ENCODE measurements at places on chromosomes 11 and 22.

GRCh38 chr11:68120273-68121066 is 718 bp downstream of the CHKA start:
- peak; percentile 32 for DNase-seq

DNA sequence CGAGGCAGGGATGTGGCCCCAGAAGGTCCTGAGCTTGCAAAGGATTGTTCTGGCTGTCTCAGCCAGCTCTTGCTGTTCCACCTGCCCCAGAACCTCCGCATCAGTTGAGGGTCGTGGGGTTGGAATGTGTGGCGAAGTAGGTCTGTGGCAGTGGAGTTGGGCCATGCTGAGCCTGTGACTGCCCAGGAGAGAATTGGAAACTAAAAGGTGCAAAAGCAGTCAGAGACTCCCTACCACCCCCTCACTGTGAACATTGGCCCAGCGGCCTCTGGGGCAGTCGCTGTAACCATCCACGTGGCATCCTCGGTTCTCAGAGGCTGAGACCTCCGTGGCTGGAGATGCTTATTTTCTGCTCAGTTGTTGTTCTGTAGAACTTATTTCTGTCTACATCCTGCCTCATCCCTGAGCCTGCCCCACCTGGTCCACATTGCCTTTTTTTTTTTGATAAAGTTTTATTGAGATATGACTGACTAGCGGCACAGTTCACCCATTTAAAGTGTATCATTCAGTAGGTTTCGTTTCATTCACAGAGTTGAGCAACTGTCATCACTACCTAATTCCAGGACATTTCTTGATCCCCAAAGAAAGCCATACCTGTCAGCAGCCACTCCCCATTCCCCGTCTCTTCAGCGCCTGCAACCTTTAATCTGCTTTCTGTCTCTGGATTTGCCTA is 22.3 kb upstream of the DGCR8 start:
- DNase-seq = no peak

DNA sequence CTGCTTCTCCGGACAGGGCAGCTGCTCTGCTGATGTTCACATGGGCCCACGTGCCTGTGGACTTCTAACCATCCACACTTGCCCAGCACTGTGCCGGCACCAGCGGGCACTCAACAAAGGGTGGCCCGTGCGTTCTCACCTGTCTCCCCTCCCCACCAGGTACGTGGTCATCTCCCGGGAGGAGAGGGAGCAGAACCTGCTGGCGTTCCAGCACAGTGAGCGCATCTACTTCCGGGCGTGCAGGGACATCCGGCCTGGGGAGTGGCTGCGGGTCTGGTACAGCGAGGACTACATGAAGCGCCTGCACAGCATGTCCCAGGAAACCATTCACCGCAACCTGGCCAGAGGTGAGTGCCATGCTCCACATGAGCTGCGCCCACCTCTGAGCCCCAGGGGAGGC is 66.7 kb downstream of the SYT13 start:
- DNase-seq = no peak

DNA sequence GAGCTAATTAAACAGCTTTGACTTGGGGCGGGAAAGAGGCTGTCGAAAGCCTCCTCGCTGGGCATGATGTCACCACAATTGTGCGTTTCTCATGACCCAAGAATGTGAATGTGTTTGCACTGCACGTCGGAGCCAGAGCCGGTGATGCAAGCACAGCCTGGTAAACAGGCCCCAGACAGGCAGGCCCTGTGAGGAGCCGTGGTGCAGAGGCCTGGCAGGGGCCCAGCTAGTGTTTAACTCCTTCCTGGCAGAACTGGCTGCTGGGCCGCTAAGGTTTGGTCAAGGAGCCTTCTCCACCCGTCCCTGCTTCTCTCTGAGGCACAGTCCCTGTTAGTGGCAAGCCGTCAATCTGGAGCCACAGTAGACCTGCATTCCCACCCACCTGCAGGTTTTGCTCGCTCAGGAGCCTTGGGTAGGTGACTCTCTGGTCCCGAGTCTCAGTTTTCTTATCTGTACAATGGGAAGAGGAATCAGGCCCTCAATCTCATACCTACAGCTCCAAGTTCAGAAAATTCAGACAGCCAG is 25.4 kb upstream of the SMTN start:
- DNase-seq = no peak

- DNase-seq = no peak
Measured at GRCh38 chr11:77687088-77687487, 49.5 kb upstream of the CLNS1A start.

- DNase-seq = no peak
Measured at GRCh38 chr11:34261095-34261494, 96.7 kb downstream of the ABTB2 start.

GRCh38 chr11:3674189-3674588 is 3.0 kb upstream of the CHRNA10 start:
- DNase-seq = no peak

- DNase-seq = no peak
Measured at GRCh38 chr11:77529685-77530084, 55.8 kb upstream of the PAK1 start.

DNA sequence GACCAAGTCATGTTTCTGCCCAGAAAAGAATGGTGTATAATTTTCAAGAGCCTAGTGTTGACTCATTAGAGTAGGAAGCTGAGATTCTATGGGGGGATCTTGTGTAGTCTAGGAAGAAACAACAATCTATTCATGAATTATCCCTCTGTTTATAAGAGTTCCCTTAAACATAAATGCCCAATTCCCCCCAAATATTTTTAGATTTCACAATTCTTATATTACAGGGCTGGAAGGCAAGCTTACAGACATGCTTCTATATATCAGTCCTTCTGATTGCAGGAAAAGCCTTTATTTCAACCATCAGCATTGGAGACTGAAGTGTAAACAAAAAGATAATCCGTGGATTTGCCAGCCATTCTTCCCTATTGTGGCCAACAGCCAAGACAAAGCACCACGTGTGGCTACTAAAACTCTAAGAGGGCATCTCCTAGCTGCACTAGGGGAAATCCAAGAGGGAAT is 71.4 kb downstream of the NAT10 start:
- no peak for DNase-seq

DNA sequence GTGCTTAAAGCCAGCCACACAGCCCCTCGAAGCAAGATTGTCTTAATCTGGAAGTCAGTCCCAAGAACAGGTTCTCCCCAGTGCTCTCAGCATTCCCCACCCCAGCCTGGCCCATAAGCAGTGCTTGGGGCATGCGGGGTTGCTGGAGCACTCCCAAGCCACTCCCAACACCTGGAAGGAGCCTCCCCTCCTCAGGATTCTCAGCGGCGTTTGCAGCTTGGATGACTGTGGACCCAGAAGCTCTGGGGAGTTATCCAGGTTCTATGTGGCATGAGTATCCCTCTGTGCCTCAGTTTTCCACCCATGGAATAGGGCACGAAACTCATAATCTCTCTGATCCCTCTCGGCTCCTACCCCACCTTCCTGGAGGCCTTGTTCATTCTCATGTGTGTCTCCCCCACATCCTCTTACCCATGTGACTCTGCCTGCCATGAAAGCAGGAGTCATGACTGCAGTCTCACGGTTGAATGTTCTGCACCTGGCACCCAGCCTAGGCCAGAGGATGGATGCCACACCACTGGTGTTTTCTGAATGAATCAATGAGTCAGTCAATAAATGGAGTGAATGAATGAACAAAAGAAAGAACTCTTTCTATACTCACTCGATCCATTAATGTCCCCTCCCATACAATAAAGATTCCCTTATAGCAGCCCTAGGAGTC is 33.4 kb upstream of the WNT7B start:
- no peak for DNase-seq

DNA sequence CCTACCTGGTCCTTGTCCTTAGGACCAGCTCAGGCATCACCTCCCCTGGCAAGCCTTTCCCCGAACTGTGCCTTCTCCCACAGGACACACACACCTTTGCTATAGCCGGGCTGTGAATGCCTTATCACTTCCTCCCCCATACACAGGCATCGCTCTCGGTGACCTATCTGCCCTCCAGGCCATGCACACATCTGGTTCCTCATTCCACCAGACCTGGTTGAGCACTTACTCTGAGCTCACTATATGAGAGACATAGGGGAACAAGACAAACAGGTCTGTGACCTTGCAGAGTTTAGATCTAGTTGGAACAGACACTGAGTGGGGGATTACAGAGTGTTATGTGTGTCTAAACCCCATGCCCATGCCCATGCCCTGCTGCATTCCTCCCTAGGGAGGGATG is 3.1 kb upstream of the BCR start:
- DNase-seq = no peak

- DNase-seq = no peak
Measured at GRCh38 chr11:77320351-77320750, 18.9 kb upstream of the GDPD4 start.

GRCh38 chr22:49264696-49265095 is 563.0 kb downstream of the BRD1 start:
- DNase-seq = no peak

DNA sequence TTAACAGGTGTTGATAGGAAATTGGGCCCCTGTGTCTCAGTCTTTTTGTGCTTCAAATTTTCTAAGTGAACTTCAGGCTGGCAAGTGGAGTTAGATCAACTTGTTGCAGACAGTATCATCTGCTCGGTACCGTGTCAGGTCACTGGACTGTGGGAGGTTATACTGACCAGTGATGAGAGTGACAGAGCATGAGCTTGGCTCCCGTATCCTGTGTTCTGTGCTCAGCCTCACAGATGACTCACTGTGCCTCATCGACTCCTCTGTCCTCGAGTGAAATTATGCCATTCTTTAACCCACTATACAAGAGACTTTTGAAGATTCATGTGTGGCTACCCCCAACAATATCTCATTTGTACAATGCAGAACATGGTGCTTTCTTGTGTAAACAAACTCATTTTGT is 7.9 kb downstream of the GRAP2 start:
- DNase-seq = peak; percentile 35

- DNase-seq = peak; percentile 43
Measured at GRCh38 chr11:17354601-17354991, 3.0 kb downstream of the NCR3LG1 start.

- no peak for DNase-seq
Measured at GRCh38 chr11:131688048-131688693, 317.8 kb downstream of the NTM start.

- no peak for DNase-seq
Measured at GRCh38 chr11:36033082-36033751, 89.4 kb downstream of the LDLRAD3 start.

DNA sequence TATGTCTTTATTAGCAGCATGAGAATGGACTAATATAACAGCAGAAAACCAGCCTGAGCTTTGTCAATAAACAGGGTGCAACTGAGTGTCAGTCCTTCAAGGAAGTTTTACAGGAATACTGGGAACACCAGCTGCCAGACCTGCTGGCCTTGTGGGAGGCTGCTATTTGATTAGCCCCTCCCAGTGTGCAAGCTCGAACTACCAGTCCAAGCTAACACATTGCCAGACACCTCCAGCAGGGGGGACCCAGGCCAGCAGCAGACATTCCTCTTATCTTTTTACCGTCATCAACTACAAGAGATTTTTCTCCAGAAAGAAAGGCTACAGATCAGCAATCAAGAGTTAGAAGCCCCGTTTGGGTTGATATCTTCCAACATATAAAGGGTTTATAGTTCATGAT is 942.8 kb upstream of the TENM4 start:
- DNase-seq = no peak

GRCh38 chr22:33984656-33985285 is 64.5 kb upstream of the LARGE1 start:
- DNase-seq = no peak

DNA sequence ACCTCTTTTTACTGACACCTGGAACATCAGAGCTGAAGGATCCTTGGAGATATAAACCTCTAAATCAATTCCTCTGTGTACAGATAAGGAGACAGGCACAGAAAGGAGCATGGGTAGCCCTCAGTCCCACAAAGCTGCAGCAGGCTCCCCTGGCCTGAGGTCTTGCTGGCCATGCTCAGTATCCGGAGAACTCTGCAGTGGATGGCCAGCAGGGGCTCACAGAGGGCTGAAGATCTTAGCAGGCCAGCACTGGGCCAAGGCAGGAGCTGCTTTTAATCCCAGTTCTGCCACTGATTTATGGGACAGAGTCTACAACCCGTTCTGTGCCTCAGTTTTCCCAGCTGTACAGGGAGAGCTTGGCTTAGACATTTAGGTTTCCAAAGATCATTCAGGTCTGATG is 52.6 kb upstream of the LRRC32 start:
- DNase-seq = no peak

DNA sequence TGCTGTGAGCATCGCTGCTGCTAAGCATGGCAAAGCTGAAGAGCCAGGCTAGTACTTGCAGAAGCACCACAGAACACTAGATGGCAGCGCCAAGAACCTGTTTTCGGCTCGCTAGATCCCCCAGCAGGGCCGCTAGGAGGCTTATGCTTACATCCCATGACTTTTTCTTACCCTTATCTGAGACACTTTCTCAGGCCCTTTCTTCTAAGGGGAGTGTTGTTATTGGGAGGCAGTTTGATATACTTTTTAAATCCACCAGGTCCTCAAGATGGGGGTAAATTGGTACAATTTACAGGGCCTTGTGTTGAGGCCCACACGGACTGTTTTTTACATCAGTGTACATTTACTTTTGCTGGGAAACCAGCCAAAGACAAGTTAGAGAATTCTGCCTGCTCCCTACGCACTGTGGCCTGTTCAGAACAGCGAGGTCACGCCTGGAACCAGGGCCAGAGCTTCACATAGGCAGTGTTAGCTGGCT is 4.0 kb downstream of the TRIM6 start:
- DNase-seq = peak; percentile 26

GRCh38 chr11:10379022-10379421 is 74.1 kb downstream of the ADM start:
- no peak for DNase-seq

DNA sequence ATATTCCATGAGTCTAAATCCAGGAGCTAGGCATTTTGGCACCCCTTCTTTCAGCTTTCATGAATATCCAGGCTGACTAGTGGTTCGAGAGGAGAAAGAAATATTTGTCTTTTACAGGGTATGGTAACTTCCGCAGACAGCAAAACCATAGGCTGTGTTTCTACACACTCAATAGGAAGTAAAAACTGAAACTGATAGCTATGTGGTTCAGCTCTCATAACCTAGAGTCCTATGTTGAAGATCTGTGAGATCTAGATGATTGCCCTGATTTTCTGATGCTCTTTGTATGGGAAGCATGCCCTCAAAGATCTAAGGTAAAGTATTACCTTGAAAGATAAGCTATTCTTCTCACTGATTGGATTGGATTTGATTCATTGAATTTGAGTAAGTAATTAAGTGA is 118.3 kb downstream of the CD44 start:
- DNase-seq = no peak

GRCh38 chr11:40722179-40722795 is 737.2 kb downstream of the LRRC4C start:
- no peak for DNase-seq

DNA sequence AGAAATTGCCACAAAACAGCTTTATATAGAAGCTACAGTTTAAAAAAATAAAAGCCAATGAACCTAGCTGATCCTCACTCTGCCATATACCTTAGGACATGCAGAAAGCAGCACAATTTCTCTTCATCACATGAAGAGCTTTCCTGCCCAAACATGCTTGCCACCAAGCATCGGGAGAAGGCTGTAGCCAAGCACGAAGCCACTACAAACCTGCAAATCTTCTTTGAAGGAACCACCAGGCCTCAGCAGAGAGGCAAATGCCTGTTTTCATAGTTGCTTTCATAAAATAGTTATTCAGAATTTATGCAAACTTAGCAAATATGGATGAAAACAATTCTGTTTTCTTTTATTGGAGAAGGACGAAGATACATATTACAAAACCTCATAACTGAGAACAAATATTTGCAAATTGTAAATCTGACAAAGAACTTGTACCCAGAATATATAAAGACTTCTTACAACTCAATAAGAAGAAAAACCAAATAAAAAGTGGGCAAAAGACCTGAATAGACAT is 100.3 kb downstream of the RBFOX2 start:
- no peak for DNase-seq

- DNase-seq = no peak
Measured at GRCh38 chr11:69211920-69212797, 56.4 kb downstream of the SMIM38 start.

- no peak for DNase-seq
Measured at GRCh38 chr11:85167471-85167870, 459.7 kb downstream of the DLG2 start.
